MV-4-11 (cell line): ENCODE measurements at places on chromosomes 5 and 9.

DNA sequence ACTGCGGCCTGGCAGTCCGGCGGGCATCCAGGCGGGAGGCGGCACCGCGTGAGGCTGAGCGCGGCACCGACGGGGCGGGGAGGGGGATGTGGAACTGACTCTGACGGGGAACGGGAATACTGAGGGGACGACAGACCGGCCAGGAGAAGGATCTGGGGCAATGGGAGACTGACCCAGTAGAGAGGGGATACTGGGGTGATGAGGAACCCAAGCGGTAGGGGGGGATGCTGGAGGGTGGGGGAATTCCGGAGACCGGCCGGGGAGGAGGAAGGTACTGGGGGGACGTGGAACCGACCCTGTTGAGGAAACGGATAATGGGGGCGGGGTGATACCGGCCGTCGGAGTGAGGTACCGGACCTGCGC lies 423 bp downstream of the IPPK start:
- no peak for DNase-seq

- DNase-seq: peak; percentile 80
Measured at GRCh38 chr5:76960004-76960625, 7.3 kb downstream of the CRHBP start.

DNA sequence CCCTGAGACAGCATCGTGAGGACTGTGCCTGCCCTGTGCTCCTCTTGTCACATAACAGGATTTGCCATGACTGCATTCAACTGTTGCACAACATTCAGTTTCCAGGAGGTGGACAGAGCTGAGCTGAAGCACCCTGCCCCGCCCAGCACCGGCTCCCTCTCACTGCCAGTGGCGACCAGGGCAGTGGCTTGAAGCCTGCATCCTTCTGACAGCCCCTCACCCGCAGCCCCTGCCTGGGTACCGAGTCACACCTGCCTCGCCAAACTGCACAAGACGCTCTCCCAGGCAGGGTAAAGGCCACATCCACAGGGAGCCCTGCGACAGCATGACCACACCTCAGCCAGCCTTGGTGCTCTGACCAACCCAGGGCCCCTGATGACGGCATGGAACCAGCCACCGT lies 59.9 kb upstream of the ZNF354A start:
- peak; percentile 67 for DNase-seq

- DNase-seq: no peak
Measured at GRCh38 chr9:98831696-98832095, 24.2 kb downstream of the GALNT12 start.

GRCh38 chr5:5751498-5751897 lies 329.0 kb downstream of the ICE1 start:
- no peak for DNase-seq

DNA sequence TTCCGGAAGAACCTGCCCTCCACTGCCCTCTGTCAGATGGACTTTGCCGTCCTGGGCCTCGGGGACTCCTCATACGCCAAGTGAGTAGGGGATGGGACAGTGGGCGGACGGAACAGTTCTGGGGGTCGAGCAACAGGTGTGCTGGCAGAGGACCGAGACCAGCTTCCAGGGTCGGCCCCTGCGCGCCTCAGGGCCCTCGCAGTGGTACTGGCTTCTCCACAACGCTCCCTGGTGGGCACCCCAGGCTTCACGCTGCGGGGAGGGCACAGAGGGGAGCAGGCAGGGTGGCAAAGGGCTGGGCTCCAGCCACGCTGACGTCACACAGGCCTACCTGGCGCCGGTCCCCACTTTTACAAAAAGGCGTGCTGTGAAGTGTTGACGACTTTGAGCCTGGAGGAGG lies 7.0 kb downstream of the NDOR1 start:
- no peak for DNase-seq

DNA sequence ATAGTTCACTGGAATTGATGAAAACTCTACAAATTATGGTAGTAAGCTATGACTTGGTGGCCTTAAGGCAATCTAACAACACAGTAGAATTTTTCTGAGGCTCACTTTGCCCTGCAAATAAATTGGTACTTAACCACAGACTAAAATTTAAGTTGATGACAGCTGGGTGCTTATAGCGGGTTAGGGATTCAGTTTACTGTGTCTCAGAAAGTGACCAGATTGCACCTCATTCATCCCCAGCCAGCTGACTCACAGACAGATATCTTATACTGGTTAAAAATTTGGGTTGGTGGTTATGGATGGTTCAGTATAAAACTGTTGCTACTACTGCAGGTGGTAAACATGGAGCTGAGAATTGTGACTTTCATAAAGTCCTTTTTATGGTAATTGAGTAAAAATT lies 2.8 kb downstream of the CKS2 start:
- peak; percentile 13 for DNase-seq

DNA sequence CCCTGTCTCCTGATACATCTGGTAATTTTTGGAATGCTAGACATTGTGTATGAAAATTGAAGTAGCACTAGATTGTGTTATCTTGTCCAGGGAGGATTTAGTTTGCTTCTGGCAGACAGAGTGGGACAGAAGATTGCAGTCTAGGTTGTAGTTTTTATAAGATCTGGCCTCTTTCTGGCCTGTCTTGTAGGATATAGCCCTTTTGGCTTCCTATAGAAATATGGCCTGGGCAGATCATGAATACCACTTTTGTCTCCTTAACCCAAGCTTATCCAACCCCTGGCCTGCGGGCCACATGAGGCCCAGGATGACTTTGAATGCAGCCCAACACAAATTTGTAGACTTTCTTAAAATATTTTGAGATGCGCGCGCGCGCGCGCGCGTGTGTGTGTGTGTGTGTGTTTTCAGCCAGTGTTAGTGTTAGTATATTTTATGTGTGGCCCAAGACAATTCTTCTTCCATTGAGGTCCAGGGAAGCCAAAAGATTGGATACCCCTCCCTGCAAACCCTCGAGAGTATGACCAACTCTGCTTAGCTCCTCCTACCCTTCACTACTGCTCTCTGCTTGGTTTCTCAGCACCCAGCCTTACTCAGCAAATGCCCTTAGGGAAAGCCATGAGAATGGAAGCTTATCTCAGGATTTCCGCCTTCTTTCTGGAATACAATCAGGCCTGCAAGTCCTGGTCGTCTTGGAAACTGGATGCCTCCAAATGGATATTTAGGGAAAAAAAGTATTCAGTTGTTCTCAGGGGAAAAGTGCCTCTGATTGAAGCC lies 26.5 kb downstream of the ANKRD33B start:
- no peak for DNase-seq
